ENCODE measurements at places on chromosomes 2 and 18. TPM values are rescaled to one million over a fixed set of nuclear protein-coding genes. Genes with fewer than 3 reads are reported as not detected.
A peak's percentile ranks its signal among the peaks of the same experiment; 100 is the strongest.

GRCh38 chr2:131038258-131039100, 54.8 kb downstream of the FAM168B start:
- DNase-seq = no peak

GRCh38 chr2:20584399-20585358, 66.2 kb downstream of the HS1BP3 start:
- DNase-seq = no peak

DNA sequence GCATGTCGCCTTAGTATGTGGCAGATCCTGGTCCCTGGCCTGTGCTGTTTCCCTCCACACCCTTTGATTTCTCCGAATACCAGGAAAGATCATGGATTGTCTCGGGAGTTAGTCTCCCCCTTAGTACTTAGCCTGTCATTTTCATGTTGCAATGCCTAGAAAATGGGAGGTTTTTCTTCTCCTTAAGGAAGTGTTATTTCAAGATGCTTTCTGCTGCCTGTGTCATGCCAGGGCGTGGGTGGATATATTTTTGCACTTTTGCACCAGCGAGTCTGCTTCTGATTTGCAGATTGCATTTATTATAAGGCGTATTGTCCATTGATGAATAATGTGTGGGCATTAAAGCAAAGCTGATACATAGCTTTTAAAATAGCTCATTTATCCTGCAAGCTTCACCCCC, 223.5 kb downstream of the NEDD4L start:
- DNase-seq = no peak

The ASXL3 gene
- total RNA-seq = 87.2 TPM

The PID1 gene
- 36.7 TPM for total RNA-seq

DNA sequence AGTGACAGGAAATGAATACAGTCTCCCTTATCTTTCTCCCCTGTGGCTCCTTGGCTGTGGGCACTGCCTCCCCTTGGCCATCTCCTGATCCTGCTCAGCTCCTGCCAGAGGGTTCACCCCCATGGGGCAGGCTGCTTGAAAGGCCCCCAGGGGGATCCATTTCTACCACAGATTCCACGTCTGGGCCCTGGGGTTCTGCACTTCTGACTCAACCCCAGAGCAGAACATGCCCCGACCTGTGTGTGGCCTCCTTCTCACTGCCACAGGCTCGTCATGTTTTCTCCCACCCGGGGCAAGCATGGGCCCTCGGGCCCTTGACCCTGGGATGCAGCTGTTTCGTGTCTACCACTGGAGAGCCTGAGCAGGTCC, 122.2 kb downstream of the ACKR3 start:
- no peak for DNase-seq

- no peak for DNase-seq
Observed at GRCh38 chr18:13374468-13375301, 156.1 kb downstream of the LDLRAD4 start.

DNA sequence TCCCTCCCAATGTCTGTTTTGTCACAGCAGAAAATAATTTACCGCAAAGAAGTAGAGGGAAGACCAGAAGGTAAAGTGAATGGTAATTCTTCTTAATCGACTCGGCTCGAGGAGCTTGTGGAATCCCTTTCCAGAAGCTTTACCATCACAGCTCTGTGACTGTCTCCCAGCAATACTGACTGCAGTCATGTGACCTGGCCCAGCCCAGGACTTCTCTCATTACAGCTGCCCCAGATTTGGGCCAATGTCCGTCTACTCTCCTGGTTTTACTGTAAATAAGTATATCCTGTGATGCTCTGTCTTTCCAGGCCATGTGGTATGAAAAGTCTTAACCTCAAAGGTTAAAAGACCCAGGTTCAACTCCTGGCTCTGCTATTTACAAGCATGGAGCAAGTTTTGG, 18.9 kb upstream of the ELOA2 start:
- no peak for DNase-seq

The CAPN14 gene
- 0.82 TPM for total RNA-seq

- DNase-seq = no peak
Observed at GRCh38 chr18:42719221-42719620, 396.3 kb downstream of the RIT2 start.

The MPP4 gene
- total RNA-seq = under 0.01 TPM

- no peak for DNase-seq
Observed at GRCh38 chr2:110960281-110960680, 160.4 kb upstream of the BCL2L11 start.

The RTP5 gene
- total RNA-seq = 2.4 TPM

GRCh38 chr18:3051718-3052410, 38.9 kb upstream of the LPIN2 start:
- no peak for DNase-seq

The LRATD1 gene
- total RNA-seq = 29.8 TPM

GRCh38 chr18:23861805-23862470, 152.6 kb upstream of the TTC39C start:
- no peak for DNase-seq

- no peak for DNase-seq
Observed at GRCh38 chr2:39541011-39541930, 104.2 kb upstream of the MAP4K3 start.

- no peak for DNase-seq
Observed at GRCh38 chr2:241901018-241901380, 31.5 kb downstream of the RTP5 start.

DNA sequence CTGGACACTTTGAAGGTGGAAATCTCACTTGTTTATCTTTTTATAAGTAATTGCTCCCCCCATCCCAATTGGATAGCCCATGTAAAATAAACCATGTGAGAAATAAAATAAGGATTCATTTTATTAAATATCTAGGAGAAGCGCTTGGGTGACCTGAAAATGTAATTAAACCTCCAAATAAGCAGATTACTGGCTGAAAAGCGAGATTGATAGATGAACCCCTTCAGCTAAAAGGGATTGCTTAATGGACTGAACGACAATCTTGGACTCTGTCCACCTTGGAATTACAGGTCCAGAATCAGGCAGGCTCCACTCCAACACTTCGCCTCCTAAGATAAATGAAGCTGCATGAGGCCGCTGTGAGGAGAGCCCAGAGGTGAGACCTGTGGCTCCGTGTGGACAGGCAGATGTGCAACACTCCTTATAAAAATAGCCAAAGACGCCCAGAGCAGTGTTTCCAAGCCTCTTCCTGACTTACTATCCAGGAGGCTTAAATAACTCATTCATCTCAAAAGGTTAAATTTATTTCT, 441.5 kb downstream of the MTX2 start:
- DNase-seq = no peak

The TUBA3E gene
- not detected for total RNA-seq

- DNase-seq = no peak
Observed at GRCh38 chr18:59950215-59950944, 50.6 kb downstream of the PMAIP1 start.

DNA sequence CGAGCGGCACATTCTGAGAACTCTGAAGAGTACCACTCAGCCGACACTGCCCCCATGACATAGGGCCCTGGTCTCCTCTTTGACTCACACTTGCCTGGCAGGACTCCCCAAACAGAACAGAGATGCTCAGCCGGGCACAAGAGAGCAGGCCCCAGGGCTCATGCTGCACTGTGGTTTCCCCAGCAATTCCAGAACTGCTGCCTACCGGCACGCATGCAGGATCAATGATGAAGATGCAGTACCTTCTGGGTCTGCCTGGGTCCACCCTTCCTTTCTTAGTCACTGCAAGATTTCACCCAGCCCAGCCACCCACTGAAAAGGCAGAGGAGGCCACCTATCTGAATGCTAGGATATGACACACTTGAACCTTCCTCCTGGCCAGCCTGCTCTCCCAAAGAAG, 49.4 kb downstream of the BCL11A start:
- no peak for DNase-seq

- no peak for DNase-seq
Observed at GRCh38 chr2:97722227-97722626, 8.9 kb downstream of the ZAP70 start.

The ZNF385B gene
- total RNA-seq = 7.7 TPM

The SIX3 gene
- 1.2 TPM for total RNA-seq

GRCh38 chr18:42288129-42288528, 333.1 kb downstream of the PIK3C3 start:
- DNase-seq = no peak

DNA sequence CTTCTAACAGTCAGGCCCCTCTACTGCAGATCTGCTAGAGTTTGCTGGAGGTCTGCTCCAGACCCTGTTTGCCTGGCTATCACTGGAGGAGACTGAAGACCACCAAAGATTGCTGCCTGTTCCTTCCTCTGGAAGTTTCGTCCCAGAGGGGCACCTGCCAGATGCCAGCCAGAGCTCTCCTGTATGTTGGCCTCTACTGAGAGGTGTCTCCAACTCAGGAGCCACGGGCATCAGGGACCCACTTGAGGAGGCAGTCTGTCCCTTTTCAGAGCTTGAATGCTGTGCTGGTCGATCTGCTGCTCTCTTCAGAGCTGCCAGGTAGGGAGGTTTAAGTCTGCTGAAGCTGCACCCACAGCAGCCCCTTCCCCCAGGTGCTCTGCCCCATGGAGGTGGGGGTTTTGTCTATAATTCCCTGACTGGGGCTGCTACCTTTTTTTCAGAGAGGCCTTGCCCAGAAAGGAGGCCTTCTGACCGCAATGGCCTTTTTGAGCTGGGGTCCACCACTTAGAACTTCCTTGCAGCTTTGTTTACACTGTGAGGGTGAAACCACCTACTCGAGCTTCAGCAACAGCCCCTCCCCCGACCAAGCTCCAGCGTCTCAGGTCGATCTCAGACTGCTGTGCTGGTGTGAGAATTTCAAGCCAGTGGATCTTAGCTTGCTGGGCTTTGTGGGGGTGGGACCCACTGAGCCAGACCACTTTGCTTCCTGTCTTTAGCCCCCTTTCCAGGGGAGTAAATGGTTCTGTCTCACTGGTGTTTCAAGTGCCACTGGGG, 566.0 kb downstream of the NR4A2 start:
- no peak for DNase-seq

DNA sequence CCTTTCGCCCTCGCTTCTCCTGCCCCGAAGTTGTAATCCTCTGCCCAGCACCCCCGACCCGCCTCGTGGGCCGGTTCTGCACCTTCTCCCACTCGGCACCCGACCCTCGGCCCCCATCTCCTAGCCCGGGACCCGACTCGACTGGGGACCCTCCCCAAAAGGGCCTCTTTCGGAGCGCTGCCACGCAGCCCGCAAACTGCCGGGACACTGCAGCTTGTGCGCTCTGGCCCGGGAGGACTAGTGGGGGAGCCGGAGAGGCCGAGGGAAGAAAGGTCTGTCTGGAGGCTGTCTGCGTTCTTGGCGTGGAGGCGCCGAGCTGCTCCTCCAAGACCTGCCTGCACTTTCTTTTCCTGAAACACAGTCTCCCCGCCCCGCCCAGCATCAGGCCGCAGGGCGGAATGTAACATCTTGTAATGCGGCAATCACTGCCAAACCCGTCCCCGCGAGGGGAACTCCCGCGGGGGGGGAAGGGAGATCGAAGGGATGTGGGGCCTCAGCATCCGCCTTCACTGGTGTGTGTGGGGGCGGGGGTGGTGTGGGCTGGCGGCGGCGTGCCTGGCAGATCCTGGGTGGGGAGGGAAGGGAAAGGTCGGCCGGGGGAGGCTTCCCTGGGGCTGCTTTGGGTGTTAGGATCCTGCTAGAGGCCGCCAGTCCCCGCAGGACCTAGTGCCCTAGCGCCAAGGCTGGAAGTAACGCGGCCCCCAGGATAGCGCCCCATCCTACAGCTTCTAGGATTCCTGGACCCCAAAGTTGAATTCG, 7.4 kb downstream of the DLX2 start:
- peak; percentile 62 for DNase-seq

- DNase-seq = no peak
Observed at GRCh38 chr2:8592736-8593135, 89.1 kb upstream of the ID2 start.

GRCh38 chr2:127651971-127652550, 6.1 kb downstream of the GPR17 start:
- DNase-seq = no peak

The REG1B gene
- not detected for total RNA-seq

DNA sequence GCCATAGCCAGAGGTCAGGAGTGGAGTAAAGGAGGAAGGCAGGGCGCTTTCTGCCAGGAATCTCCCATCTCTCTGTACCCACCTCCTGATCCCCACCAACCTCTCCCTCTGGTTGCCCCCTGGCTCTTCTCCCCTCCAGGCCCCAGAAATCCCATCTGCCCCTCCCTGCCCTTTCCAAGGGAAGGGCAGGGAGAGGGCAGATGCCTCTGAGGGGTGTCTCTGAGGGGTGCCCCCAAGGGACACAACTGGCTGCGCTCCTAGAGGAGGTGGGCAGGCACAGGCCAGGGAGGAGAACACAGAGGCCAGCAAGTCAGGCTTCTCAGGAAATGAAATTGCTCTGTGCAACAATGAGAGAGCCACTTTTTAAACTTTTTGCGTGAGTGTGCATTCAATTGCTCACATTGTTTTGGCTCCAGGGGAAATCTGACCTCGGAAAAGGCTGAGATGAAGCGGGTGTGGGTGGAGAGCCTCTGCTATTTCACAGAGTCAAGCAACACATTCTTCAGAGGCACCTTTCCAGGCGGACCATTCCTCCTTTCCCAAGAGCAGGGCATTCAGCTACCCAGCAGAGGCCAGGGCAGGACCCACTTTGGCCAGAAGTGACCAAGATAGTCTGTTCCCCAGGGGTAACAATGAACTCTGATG, 125.5 kb downstream of the SMAD7 start:
- no peak for DNase-seq

The GPR35 gene
- 0.41 TPM for total RNA-seq

The CD28 gene
- 1.2 TPM for total RNA-seq

- no peak for DNase-seq
Observed at GRCh38 chr2:15956230-15956629, 15.9 kb downstream of the MYCN start.

- DNase-seq = no peak
Observed at GRCh38 chr2:127079358-127079920, 27.5 kb downstream of the BIN1 start.

DNA sequence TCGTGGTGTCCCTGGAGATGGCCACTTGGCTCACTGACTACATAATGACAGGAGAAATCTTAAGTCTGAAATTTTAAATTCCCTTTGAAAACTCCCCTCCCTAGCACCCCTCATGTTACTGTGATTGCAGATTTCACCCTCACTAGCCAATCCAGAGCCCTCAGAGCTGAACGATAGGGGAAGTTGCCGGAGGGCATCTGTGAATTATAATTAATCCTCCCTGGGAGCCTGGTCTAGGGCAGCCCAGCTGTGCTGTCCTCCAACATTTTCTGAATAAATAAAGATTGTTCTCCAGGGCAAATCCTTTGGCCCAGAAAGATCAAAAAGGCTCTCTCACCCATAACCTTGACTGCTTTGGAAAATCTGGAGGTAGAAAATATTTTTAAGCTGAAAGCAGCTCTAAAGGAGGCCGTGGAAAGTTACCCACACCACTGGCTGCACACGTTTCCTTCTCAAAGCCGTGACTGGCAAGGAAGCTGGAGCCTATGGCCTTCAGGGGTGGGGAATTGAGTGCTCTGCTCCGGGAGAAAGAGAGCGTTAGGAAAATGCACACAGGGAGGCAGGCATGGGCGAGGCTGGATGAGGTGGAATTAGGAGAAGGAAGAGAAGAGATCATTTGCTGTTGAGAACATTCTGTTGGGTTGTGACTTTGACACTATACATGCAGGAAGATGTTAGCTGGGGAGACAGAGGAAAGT, 68.9 kb upstream of the CNGA3 start:
- no peak for DNase-seq

The TNFAIP6 gene
- total RNA-seq = 0.41 TPM

Data from frontal cortex (tissue), 4 donors.